ENCODE measurements at places on chromosomes 7 and 10. TPM values are rescaled to one million over a fixed set of nuclear protein-coding genes. Genes with fewer than 3 reads are reported as not detected.
A peak's percentile ranks its signal among the peaks of the same experiment; 100 is the strongest.

PTPN20 gene
- total RNA-seq = 0.43 TPM

CYP26C1 gene
- total RNA-seq = 0.23 TPM

DNA sequence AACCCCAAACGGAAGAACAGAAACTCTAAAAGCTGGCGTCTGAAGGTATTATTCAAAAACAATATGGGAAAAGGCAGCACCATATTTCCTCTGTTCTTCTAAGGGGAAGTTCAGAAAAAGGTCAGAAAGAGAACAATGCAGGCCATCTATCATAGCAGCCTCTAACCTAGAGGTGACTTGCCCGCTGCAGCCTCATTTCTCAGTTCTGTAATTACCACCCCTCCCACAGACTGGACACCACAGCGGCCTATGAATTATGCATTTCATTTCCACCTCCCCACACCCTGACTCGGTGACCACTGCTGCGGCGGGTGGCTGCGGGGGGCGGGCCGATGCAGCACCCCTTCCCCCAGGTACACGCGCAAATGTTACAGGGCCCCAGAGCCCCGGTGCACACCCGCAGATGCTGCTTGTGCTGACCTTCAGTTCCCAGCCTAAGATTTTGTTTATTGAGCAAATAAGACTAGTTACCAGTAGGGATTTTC lies 125.5 kb downstream of the CLEC2L start:
- peak overlapping the region; percentile 39 for H3K4me3 ChIP-seq
- DNase-seq = no peak
- H3K36me3 ChIP-seq = no peaks in the 10 kb centered on the region
- peaks cover 45% of the 10 kb centered on the region for H3K4me1 ChIP-seq
- H3K27ac ChIP-seq = peak overlapping the region; percentile 2

DNA sequence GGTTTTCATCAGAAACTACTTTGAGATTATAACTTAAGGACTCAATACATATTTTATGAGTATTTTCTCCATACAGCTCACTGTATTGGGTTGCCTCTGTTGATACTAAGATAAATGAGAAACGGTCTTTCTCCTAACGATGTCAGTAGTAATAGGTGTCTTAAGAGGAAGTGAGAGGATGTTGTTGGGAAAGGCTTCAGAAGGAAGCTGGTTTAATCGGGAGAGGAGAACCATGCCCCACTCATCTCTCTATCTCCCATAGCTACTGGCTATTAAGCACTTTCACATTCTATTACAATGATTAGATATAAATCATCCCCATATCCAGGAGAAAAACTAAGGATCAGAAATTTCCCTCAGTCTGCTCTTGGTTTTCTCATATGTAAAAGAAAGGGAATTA lies 2.0 kb downstream of the CLEC5A start:
- H3K4me3 ChIP-seq = no peak overlapping the region
- H3K36me3 ChIP-seq = no peaks in the 10 kb centered on the region
- no peak overlapping the region for H3K27ac ChIP-seq
- H3K4me1 ChIP-seq = no peaks in the 10 kb centered on the region
- H3K27me3 ChIP-seq = no peaks in the 10 kb centered on the region

DNA sequence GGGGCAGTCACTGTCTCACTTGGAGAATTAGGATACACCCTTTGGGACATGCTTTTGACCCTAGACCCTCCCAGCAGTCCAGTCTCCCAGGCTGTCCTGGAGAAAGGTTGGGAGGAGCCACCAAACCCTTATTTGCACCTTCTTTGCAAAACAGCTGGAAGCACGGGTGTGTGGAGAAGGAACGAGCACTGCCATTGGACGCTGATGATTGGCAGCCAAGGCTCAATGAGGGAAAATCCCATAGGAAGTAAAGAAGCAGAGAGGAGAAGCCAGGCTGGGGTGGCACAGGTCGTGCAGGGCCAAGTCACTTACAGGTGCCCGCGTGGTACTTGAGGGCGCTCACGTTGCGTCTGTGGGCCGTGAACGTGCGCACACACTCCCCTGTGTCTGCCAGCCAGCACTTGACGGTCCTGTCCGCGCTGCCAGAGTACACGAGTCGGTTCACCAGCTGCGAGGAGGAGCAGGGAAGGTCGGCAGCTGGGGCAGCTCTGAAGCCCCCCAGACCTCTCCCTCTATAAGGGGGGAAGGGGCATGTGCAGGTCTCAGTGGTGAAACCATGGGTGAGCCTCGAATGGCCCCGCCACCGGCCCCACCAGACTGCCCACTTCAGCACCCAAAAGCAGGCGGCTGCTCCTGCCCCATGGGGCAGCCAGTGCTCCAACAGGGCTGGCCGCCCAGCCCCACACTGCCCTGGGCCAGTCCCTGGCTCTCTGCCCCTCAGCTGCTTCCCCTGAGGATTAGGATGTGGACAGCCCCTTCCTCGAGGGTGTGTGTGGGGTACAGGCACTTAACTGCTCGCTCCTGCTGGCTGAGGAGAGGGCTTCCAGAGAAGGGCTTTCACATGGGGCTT lies 24.8 kb downstream of the WDR86 start:
- no peak overlapping the region for H3K27ac ChIP-seq
- H3K4me1 ChIP-seq = peaks cover 9% of the 10 kb centered on the region
- H3K27me3 ChIP-seq = peaks cover 37% of the 10 kb centered on the region
- no peaks in the 10 kb centered on the region for H3K36me3 ChIP-seq
- no peak overlapping the region for H3K4me3 ChIP-seq

DNA sequence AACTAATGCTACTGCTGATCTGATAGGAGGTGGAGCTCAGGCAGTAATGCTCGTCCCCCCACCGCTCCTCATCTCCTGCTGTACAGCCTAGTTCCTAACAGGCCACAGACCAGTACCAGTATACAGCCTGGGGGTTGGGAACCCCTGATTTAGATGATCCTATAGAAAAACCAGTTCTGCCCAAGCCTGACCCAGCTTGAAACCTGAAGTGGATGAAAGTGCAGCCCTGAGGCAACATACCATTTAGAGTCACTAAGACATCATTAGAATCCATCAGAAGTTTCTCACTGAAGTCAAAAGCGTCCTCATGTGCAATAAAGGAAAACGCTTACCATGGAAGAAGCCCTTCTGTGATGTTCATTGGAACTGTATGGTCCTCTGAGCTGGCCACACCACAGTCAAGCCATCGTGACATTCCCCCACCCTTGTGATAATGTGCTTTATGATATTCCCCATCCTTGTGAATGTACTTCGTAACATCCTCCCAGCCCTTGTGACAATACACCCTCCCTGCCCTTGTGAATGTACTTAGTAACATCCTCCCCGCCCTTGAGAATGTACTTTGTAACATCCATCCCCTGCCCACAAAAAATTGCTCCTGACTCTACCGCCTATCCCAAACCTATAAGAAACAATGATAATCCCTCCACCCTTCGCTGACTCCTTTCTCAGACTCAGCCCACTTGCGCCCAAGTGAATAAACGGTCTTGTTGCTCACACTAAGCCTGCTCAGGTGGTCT lies 65.9 kb upstream of the HECTD2 start:
- DNase-seq = no peak
- H3K4me1 ChIP-seq = no peaks in the 10 kb centered on the region
- no peak overlapping the region for H3K4me3 ChIP-seq
- no peaks in the 10 kb centered on the region for H3K36me3 ChIP-seq
- H3K27ac ChIP-seq = no peak overlapping the region
